ENCODE measurements at places on chromosomes 7 and 10.

GRCh38 chr10:3310016-3310784 is 137.6 kb upstream of the PITRM1 start:
- DNase-seq: no peak

GRCh38 chr7:51062222-51062987 is 254.2 kb downstream of the COBL start:
- DNase-seq: no peak

GRCh38 chr10:24894309-24894708 is 58.1 kb downstream of the PRTFDC1 start:
- DNase-seq: peak; percentile 10

GRCh38 chr7:78020136-78020873 is 221.7 kb downstream of the PHTF2 start:
- peak; percentile 70 for DNase-seq

DNA sequence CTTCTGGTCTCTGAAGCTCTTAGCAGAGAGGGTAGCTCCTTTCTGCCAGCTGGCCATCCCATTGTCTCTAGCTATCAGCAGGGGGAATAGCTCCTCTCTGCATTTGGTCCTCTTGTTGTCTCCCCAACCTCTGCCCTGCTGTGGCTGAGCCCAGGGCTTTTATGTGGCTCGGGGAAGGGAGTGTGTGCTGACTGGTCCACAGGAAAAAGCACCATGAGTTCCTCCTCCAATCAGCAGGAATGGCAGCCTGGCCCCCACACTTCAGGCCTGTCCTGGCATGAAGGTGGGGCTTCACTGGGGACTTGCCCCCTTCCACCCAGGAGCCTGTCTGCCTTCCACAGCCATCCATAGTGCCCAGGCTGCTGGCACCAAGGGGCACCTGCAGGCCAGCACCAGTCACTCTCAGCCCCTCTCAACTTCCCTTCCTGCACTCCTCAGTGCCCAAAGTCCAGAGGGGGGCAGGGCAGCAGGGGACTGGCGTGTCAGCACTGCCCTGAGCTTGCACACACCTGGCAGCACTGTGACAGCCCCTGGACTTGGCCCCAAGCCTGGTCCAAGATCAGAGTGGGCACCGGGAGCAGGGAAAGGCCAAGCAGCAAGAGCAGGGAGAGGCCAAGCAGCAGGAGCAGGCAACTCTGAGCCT is 36.2 kb downstream of the NOLC1 start:
- no peak for DNase-seq

DNA sequence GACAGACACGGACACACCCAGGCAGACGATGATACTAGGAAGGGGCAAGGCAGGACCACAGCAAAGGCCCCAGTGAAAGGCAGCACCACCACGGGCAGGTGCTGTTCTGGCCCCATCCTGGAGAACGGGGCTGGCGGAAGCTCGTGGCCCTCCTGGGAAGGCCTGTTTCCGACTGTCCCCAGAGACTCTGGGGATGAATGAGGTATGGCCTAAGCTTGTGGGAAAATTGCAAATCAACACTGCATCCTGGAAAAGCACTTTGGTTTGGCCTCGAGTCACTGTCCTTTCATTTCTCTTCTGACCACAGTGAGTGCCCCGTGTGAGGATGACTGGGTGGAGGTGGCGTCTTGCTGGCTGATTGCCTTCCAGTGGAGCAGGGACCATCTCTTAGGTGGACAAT is 81.6 kb upstream of the ANLN start:
- no peak for DNase-seq

Data from SW 1271 (cell line).